ENCODE measurements at places on chromosomes 1 and 21.

DNA sequence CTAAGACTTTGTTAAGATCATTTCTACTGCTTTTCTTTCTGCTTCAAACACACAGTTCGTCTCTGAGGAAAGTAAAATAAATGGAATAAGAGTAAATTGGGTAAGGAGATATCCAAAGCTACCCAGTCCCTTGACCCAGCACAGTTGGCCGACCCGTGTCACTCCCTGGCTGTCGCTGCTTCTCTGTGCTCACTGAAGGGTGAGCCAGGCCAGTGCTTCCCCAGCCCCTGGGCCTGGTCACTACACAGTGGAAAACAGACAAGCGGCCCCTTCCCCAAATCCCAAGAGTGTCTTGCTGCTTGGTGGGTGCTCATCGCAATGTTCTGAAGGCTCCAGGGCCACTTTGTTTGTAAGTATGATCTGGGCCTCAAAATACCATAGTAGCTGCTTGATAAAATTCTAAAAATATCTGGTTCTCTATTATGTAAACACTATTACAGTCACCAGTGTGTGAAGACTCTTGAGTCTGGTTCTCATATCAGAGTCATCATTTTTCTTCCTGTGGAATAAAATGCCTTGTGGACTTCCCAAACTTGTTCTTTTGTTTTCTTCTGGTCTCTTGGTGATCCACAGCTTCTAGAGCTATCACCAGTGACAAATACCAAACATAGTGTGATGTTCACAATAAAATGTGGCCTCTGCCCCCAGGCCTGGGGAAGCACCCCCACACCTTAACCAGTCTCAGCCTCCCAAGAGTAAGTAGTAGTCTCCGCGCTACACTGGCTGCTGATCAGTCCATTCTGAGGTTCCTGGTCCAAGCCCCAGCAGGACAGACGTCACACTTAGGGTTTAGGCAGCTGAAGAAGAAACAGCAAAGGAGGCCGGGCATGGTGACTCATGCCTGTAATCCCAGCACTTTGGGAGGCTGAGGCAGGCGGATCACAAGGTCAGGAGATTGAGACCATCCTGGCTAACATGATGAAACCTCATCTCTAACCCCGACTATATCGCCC lies 106.2 kb downstream of the DHRS3 start:
- DNase-seq: no peak

DNA sequence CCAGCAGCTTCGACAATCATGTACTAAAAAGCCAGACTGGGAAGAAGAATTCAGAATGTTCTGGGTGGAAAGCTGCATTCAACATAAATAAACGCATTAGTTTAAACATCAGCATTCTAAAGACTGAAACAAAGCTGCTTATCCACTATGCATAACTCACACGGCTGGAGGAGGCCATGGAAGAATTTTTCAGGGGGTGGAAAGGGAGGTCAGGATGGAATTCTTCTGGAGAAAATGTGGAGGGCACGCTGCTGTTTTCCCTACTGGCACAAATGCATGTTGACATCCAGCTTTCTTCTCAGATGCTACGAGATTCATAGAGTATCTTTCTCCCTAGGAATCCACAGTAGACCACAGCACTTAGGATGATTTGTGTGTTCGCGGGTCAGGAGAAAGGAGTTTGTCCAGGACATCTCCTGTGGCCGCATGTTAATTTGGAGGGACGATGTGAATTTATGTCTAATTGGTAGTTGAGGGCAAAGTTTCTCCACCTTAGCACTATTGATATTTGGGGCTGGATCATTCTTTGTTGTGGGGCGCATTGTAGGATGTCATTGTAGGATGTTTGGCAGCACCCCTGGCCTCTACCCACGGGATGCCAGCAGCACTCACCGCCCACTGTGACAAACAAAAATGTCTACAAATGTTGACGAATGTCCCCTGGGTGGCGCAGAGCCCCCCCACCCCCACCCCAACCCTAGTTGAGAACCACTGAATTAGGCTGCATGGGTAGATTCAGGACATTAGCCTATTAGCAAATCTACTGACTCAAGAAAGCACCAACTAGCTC lies 86.5 kb upstream of the KAZN start:
- DNase-seq: no peak

- DNase-seq: no peak
Measured at GRCh38 chr1:193181985-193182384, 4.4 kb downstream of the B3GALT2 start.

GRCh38 chr1:70038025-70038424 lies 167.4 kb downstream of the LRRC40 start:
- DNase-seq: no peak

DNA sequence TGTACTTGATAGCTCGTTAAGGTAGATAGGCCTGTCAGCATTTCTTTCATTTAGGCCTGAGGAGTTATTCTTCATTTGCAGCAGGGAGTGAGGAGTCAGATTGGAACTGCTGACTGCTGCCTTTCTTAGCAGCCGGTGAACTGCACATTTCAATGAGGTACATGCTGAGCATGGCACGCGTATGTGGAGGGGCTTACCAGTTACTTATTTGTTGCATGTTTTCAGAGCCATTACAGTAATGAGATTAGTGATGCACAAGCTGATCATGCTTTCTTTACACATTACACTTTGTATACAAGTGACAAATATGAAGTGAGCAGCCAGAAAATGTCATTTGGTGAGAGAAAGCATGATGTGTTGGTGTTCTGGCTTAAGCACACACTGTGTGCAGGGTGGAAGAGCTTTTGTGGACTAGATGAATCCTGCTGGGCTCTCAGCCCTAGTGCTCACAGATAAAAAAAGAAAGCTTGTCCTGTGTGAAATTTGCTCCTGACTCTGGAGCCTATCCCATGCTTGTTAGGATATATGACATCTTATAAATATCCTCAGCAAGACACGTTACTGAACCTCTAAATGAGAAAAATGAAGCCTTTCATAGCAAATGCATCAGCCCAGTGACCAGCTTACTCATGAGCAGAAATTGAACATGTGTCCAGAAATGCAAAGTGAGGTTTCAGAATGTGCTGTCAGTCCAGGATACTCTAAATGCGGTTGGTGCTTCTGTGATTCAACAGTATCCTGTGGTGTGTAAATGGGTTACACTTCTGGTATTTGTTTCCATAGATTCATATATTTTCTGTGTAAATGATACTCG lies 574.7 kb upstream of the ADGRL2 start:
- DNase-seq: peak; percentile 72

GRCh38 chr21:33964706-33965325 lies 49.2 kb upstream of the ATP5PO start:
- DNase-seq: no peak

GRCh38 chr1:103525114-103525606 lies 339 bp upstream of the RNPC3 start:
- DNase-seq: peak; percentile 75

DNA sequence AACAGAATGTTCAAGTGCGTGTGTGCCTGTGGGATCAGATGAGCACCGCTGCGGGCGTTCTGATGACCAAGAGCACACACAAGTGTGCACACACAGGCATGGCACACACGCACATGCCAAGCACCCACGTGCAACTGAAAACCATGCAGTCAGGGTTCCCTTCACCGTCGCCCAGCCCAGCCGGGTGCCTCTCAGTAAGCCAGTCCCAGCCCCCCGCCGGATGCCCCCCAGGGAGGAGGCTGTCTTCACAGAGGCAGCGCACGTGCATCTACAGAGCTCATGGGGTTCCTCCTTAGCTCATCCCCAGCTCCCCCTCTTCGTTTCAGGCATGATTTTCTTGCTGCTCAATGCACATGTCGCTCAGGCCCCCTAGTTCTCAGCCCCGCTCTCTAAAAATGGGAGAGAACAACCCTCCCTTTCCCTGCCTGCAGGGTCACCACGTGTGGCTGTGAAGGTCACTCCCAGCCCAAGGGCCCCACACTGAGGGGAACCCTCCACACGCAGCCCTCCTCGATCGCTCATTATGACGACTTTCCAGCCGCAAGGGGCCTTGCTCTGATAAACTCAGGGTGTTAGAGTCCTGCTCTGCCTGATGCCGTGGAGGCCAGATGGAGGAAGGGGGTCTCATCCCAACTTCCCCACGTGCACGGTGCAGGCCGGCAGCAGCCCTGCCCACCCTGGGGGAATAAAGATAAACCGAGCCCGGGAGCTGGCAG lies 30.4 kb upstream of the ARHGEF16 start:
- DNase-seq: no peak

GRCh38 chr21:35026153-35026500 lies 23.0 kb downstream of the RUNX1 start:
- no peak for DNase-seq

DNA sequence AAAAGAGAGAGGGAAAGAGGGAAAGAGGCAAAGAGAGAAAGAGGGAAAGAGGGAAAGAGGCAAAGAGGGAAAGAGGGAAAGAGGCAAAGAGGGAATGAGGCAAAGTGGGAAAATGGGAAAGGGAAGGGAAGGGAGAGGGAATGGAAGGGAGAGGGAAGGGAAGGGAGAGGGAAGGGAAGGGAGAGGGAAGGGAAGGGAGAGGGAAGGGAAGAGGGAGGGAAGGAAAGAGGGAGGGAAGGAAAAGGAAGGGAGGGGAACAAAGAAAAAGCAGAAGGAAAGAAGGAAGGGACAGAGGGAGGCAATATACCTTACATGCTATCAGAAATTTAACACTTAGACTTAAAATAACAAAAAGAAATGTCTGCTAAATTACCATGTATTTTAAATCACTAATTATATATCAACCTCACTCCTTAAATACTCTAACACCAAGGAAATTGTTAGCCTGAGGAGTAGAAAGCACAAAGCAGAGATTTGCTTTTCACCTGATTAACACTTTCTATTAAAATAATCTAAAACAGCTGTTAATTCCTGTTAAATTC lies 41.8 kb downstream of the DUSP10 start:
- no peak for DNase-seq

DNA sequence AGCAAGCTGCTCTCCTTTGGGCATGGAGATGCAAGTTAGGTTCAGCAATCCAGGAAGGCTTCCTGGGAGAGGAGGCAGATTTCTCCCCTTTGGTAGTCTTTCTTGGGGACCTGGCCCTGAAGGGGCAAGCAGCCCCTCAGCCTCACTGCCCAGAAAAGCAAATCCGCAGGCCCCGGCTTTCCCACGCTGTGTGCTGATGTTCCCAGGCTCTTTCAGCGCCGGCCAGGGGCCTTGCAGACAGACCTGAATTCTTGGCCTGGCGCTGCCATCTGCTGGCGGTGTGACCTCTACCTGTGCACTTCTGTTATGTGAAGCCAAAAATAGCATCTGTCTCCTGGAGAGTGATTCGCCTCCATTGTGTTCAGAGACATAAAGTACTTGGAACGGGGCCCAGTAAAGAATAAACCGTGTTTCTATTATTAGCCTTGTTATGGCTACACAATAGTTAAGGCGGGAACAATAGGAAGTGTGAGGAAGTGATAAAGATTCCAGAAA lies 64.8 kb downstream of the ALPL start:
- peak; percentile 86 for DNase-seq

DNA sequence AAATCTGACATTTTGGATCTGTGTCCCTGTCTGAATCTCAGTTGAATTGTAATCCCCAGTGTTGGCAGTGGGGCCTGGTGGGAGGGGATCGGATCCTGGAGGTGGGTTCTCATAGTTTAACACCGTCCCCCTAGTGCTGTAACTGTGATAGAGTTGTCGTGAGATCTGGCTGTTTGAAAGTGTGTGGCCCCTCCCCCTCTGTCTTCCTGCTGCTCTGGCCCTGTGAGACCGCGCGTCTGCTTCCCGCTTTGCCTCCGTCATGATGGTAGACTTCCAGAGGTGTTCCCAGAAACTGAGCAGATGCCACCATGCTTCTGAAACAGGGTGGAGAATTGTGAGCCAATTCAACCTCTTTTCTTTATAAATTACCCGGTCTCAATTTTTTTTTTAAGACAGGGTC lies 25.0 kb downstream of the AGPAT3 start:
- peak; percentile 34 for DNase-seq

DNA sequence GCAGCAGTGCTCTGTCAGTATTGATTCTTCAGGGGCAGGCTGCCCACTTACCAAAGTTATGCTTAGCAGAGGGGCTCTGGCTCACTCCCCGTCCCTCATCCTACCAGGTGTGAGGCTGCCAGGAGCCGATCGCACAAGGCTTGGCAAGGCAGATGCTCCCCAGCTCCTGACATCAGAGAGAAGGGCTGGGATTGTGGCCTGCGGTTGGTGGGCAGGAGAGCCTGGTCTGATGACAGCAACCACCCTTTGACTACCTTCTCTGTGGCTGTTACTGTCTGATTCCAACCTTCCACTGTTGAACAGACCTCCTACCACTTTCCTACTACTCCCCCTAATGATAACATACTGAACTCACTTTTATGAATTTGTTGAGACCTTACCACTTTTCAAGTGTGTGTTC lies 23.7 kb upstream of the WDR26 start:
- no peak for DNase-seq

- DNase-seq: no peak
Measured at GRCh38 chr21:39022863-39023693, 160.2 kb downstream of the PSMG1 start.

DNA sequence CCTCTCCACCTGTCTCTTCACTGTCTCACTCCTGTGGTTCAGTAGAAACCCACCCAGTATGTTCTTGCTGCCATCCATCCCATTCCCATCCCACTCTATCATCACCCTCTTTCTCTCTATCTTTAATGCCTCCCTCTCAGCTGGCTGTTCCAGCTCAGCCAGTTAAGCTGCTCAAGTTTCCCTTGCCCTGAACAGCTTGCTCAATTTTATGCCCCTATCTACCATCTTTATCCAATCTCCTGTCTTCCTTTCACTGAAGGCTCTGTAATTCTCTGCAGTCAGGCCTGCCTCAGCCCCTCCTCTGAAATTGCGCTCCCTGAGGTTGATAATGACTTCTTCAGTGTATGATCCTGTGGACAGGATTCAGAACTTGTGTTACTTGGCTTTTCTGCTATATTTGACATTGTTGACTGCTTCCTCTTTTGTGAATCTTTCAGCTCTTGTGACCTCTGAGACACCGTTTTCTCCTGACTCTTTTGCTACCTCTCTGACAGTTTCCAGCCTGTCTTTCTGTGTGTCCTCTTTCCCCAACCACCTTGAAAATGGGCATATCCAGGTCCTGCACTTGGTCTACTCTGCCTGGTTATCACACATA lies 13.9 kb upstream of the BCAR3 start:
- no peak for DNase-seq

DNA sequence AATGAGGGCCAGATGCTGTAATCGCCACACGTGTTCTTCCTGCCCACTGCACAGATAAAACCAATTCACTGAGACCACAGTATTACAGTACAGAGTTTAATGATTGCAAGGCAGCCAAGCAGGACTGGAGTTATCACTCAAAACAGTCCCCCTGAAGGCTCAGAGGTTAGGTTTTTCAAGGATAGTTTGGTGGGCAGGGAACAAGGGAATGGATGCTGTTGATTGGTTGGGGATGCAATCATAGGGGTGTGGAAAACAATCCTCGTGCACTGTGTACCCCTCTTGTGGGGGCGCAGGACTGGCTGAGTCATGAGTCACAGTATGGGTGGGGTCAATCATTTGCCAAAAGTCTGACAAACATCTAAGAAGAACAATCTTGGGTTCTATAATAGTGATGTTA lies 12.4 kb upstream of the USP1 start:
- no peak for DNase-seq

GRCh38 chr1:216368249-216368648 lies 55.0 kb downstream of the USH2A start:
- no peak for DNase-seq

All from neural progenitor cell (in vitro differentiated cells).